ENCODE measurements at places on chromosomes 2 and 18. TPM values are rescaled to one million over a fixed set of nuclear protein-coding genes. Genes with fewer than 3 reads are reported as not detected.

CCDC141 gene
- 3.0 TPM for total RNA-seq

ATP6V1C2 gene
- 4.2 TPM for total RNA-seq

COBLL1 gene
- total RNA-seq: 205 TPM

C2orf15 gene
- total RNA-seq: 6.3 TPM

CHRND gene
- not detected for total RNA-seq

LOXHD1 gene
- total RNA-seq: 0.25 TPM

DNA sequence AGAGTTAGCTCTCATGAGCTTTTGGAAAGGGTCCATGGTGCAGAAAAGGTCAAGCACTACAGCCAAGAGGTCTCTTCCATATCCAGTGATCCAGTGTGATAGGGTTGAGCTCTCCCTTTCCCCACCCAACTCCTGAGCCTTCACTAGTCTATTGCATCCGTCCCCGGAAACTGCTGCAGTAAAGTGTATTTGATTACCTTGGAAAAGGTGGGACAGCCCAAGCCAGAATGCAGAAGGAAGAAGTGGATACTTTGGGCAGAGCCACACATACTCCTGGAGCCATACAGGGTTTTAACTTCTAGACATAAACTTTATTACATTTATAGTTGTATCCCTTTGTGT is 3.6 kb downstream of the PNKD start:
- H3K4me3 ChIP-seq: no peak overlapping the region
- no peaks in the 10 kb centered on the region for H3K4me1 ChIP-seq
- no peaks in the 10 kb centered on the region for H3K36me3 ChIP-seq
- H3K27me3 ChIP-seq: no peaks in the 10 kb centered on the region
- H3K27ac ChIP-seq: no peak overlapping the region
- DNase-seq: no peak

DNA sequence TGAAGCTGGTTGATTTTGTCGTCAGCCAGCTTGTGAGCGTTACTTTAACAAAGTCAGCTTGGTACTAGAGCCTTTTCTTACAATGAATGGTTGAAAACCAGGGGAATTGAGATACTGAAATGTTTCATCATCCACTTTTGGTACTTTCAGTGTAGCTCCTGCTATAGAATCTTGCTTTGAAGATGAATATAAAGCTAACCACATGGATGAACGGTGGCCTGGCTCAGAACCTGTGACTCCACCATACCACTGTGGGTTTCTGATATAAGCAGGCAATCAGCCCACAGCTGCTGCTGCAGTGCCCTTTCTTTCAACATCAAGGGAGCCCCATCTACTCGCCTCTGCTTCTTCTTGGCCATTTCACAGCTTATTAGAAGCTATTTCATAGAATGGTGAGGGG is 53.2 kb upstream of the GPR45 start:
- no peak for DNase-seq
- no peaks in the 10 kb centered on the region for H3K36me3 ChIP-seq
- no peaks in the 10 kb centered on the region for H3K27me3 ChIP-seq

- no peaks in the 10 kb centered on the region for H3K27me3 ChIP-seq
- no peak overlapping the region for H3K27ac ChIP-seq
- H3K4me3 ChIP-seq: no peak overlapping the region
- H3K36me3 ChIP-seq: no peaks in the 10 kb centered on the region
- no peaks in the 10 kb centered on the region for H3K4me1 ChIP-seq
Measured at GRCh38 chr2:191217580-191217979, 27.6 kb upstream of the MYO1B start.

DNA sequence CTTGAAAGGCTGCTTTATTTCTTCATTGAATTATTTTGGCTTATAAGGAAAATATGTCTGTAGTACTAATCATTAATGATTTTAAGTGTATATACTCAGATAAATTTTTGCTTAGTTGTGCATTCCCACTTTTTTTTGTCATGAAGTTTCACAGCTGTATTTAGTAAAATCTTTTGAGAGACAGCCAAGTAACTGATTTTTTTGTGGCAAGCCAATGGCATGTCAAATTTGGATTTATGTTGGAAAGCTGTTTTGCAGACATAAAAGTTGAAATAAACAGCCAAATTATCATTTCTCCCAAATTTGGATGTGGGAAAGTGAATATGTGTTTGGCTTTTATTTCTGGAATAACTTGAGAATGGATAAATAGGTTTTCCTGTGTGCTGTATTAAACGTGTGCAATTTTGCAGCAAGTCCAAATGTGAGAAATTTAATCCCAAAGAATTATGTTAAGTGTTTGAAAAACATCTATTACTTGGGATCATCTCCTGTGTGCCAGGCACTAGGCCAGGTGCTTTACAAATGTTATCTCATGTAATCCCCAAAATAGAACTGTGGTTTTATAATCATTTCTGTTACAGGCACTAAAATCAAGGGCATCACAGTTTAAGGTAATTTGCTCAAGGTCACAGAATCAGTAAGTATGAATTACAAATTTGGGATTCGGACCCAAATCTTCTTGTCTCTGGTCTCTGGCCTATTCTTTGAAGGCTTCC is 160.4 kb downstream of the PTPRM start:
- peaks cover 13% of the 10 kb centered on the region for H3K4me1 ChIP-seq
- no peak for DNase-seq
- H3K36me3 ChIP-seq: no peaks in the 10 kb centered on the region
- H3K4me3 ChIP-seq: no peak overlapping the region
- H3K27ac ChIP-seq: no peak overlapping the region

DNA sequence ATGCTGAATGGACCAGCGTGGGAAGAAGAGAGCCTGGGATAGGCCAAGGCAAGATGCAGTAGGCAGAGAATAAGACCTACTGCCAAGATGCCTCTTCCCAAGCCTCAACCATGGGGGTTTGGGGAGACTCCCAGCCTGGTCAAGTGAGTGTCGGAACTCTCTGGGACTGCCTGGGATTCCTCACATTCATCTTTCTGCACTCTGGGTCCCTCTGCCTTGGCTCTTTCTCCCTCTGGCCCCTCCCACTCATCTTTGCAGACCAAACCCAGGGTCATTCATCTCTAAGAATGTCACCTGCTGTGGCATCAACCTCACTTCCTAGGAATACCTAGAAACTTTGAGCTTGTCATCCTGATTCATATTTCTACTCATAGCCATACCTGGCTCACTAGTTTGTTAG is 211.3 kb upstream of the HNRNPA3 start:
- H3K4me1 ChIP-seq: no peaks in the 10 kb centered on the region
- no peak for DNase-seq
- H3K4me3 ChIP-seq: no peak overlapping the region
- H3K27ac ChIP-seq: no peak overlapping the region

- H3K4me3 ChIP-seq: no peak overlapping the region
- no peak for DNase-seq
- H3K27ac ChIP-seq: no peak overlapping the region
- peaks cover 30% of the 10 kb centered on the region for H3K36me3 ChIP-seq
- H3K27me3 ChIP-seq: no peaks in the 10 kb centered on the region
- peaks cover 4% of the 10 kb centered on the region for H3K4me1 ChIP-seq
Measured at GRCh38 chr2:232839411-232840079, 30.5 kb upstream of the SNORC start.

GRCh38 chr2:23411752-23412431 is 26.9 kb downstream of the KLHL29 start:
- H3K36me3 ChIP-seq: no peaks in the 10 kb centered on the region
- no peak for DNase-seq
- no peaks in the 10 kb centered on the region for H3K4me1 ChIP-seq
- no peaks in the 10 kb centered on the region for H3K27me3 ChIP-seq
- H3K4me3 ChIP-seq: no peak overlapping the region

GRCh38 chr2:46114996-46115395 is 182.2 kb upstream of the EPAS1 start:
- H3K27ac ChIP-seq: no peak overlapping the region
- no peaks in the 10 kb centered on the region for H3K4me1 ChIP-seq
- no peak for DNase-seq
- no peaks in the 10 kb centered on the region for H3K27me3 ChIP-seq
- no peaks in the 10 kb centered on the region for H3K36me3 ChIP-seq

DNA sequence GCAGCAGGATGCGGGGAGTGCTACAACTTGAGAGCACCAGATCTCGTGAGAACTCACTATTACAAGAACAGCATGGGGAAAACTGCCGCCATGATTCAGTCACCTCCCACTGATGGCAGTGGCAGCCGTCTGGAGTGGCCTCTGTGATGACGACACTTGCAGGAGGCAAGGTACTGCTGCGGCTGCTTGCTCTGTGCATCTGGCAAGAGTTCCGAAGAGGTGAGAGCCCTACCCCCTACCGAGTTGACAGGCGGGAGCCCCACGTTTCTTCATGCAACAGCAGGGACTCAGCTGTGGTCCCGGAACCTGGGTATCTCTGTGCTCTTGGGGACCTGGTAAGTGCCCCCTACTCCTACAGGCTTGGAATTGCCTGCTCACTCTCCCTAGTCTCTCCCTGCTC is 1672.7 kb upstream of the TMEFF2 start:
- no peaks in the 10 kb centered on the region for H3K27me3 ChIP-seq
- DNase-seq: no peak
- H3K4me3 ChIP-seq: no peak overlapping the region
- H3K36me3 ChIP-seq: no peaks in the 10 kb centered on the region

DNA sequence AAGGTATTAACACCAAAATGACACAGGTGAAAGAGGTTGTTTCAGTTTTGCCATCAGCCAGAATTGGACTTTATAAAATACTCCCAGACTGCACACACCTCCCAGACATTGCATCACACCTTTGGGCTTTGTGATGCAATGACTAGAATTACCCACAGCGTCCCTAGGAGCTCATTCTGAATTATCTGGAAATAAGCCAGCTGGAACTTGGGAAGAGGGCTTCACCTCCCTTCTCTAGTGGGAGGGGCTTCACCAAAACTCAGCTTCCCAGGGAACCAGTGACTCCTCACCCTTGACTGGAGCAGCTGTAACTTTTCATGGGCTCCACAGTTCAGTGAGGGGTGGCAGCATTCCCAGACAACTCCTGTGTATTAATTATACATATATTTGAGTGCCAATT is 83.1 kb upstream of the BZW1 start:
- no peaks in the 10 kb centered on the region for H3K27me3 ChIP-seq
- H3K36me3 ChIP-seq: no peaks in the 10 kb centered on the region
- DNase-seq: peak; percentile 60
- H3K4me1 ChIP-seq: no peaks in the 10 kb centered on the region
- no peak overlapping the region for H3K4me3 ChIP-seq

DNA sequence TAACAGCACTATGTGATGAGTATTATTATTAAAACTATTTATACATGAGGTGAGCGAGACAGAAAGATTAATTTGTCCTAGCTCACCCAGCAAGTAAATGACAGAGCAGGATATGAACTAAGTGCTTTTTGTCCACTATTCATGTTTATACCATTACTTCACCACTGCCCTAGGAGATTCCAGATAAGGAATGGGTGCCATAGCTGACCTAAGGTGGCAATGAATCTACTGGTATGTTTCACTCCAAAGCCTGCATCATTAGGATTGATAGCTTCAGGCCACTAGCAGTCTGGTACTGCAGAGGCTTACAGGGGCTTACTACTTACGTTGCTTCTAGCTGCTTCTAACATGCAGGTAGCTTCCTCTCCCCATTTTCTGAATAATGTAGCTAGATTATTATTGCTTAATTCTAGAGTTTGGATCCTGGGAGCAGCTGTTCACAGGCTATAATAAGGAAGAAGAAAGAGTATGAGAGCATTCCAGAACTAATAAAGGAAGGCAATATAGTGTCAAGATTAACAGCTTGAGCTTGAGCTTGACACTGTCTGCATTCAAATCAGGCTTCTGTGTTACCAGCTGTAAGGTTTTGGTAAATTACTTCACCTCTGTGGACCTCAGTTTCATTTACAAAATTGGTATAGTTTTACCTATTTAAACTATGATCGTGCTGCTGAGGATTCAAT is 153.7 kb downstream of the GALNT3 start:
- H3K4me3 ChIP-seq: no peak overlapping the region
- DNase-seq: no peak
- H3K36me3 ChIP-seq: no peaks in the 10 kb centered on the region

GRCh38 chr2:144477281-144477956 is 42.5 kb downstream of the ZEB2 start:
- DNase-seq: no peak
- H3K4me3 ChIP-seq: no peak overlapping the region
- no peaks in the 10 kb centered on the region for H3K27me3 ChIP-seq
- H3K4me1 ChIP-seq: peaks cover 3% of the 10 kb centered on the region
- no peak overlapping the region for H3K27ac ChIP-seq
- no peaks in the 10 kb centered on the region for H3K36me3 ChIP-seq

DNA sequence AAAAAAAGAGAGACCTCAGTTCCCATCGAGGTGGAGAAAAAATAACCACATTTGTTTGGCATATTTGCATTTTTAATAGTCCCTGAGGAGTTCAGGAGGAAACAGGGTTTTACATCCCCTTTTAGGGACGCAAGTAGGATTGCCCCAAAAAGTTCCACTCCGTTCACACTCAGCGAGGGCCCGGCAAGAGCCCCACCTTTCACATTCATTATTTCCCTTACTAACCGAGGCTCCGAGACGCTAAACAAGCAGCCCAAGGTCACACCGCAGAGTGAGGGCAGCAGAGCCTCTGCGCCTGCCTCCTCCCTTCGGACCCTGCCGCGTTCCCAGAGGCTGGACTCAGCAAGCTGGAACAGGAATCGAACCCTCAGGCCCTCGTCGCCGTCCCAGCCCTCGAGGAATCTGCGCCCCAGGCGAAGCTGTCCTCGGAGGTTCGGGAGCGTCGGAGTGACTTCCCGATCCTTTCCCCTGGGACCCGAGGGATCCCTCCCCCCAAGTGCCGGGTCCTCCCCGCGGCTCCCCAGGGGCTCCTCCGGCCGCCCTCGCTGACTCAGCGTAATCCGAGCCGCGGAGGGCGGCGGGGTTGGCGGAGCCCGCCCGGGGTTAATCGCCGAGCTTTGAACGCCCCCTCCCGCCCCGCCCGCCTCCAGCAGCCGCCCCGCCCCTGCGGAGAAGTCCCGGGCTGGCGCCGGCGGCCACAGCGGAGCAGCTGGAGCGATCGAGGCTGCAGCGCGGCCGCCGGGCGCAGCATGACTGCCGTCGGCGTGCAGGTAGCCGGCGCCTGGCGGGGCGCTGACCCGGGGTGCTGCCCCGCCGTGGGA is at the start of gene TMEM37:
TMEM37 (plus strand) TSS at position 700 of the 821 bp plus-strand sequence; CDS start at position 750, 50 bp downstream.
- no peaks in the 10 kb centered on the region for H3K4me1 ChIP-seq
- H3K27ac ChIP-seq: peak within 1 kb of the TSS; percentile 97
- H3K36me3 ChIP-seq: no peaks in the 10 kb centered on the region
- peak; percentile 95 for DNase-seq

GRCh38 chr2:39779927-39780326 is 869 bp upstream of the THUMPD2 start:
- peaks cover 8% of the 10 kb centered on the region for H3K4me1 ChIP-seq
- H3K36me3 ChIP-seq: no peaks in the 10 kb centered on the region
- no peaks in the 10 kb centered on the region for H3K27me3 ChIP-seq

GRCh38 chr2:56739413-56739812 is 555.6 kb downstream of the CCDC85A start:
- DNase-seq: no peak
- no peak overlapping the region for H3K4me3 ChIP-seq
- no peaks in the 10 kb centered on the region for H3K36me3 ChIP-seq

DNA sequence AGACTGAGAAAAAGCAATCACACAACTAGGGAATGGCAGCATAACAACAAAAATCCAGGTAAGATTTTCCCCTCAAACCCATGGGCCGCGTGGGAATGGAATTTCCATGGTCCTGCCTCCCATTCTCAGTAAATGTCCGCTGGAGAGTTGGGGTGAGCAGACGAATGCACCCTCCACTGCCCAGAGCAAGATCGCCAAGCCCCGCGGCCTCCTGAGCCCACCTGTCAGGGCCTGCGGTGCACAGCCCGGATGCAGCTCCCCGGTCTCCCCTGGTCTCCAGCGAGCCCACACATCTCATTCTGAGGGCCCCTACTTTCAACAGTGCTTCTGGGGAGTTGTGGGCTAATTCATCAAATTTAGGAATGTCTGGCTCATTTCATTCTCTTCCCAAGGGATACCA is 327.4 kb upstream of the HS6ST1 start:
- H3K27ac ChIP-seq: no peak overlapping the region
- H3K36me3 ChIP-seq: no peaks in the 10 kb centered on the region
- no peak overlapping the region for H3K4me3 ChIP-seq
- DNase-seq: no peak
- no peaks in the 10 kb centered on the region for H3K27me3 ChIP-seq

All from kidney (tissue), 22 donors.